ENCODE measurements at places on chromosomes 4 and X.
A peak's percentile ranks its signal among the peaks of the same experiment; 100 is the strongest.

DNA sequence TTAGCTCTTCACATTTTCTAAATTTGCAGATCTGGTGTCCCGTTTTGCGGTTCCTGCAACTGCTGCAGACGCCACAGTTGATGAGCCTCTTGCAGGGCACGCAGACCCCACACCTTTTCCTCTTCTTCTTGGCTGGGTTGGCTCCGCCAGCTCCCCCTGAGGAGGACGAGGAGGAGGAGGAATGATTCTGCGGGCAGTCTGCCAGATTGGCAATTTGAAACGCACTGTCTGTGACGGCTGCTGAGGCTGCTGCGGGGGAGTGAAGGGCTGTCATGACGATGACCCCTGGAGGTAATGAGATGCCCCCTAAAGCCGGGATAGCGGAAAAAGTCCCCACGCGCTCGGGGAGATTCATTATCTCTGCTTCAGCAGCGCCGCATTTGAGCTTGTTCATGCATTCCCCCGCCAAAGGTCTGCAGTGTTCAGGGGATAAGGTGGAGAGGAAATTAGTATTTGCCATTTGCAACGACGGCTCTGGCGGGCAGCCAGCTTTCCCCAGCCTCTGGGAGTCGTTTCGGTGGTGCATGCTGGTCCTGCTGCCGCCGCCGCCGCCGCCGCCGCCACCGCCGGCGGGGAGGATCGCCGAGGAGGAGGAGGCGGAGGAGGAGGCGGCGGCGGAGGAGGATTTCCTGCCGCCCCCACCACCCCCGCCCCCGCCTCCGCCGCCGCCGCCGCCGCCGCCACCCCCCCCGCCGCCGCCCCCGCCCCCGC lies 3.8 kb downstream of the CXXC4 start:
- peak; percentile 49 for DNase-seq

- DNase-seq, result no peak
These were observed 1157.4 kb downstream of the FAM133A start for GRCh38 chrX:94831364-94831763.

DNA sequence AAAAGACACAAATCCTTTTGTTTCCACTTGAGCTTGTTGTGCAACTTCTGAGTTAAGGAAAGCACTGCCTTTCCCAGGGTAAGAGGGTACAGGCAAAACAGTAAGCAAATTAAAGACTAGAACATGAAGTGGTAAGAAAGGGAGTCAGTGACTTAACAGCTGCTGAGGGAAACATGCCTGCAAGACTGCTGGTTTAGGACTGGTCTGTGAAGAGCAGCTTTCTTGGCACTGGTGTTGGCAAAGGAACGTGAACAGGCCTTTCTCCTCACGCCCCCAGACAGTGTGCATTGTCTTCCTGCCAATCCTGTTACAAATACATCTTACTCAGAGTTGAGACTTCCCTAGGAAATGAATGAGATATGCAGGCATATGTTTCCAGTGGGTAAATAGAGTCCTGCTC lies 2.6 kb downstream of the LHFPL1 start:
- no peak for DNase-seq

DNA sequence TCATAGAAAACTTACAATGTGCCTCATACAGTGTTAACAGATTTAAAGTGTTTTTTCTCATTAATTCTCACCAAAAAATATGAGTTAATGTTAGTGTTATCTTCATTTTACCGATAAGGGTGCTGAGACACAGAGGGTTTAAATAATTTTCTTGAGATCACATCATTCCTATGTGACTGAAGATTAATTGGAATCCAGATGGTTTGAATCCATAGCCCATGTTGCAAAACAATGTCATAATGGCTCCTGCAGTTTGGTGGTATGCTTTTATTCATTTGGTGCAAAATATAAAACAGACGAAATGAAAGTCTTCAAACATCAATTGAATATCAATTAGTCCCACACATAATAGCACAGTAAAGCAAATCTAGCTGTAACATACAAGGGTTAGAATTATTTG lies 512.2 kb downstream of the FSTL5 start:
- no peak for DNase-seq

- no peak for DNase-seq
These were observed 111.9 kb downstream of the GLRA3 start for GRCh38 chr4:174716986-174717770.

- no peak for DNase-seq
These were observed 307.8 kb upstream of the GIMD1 start for GRCh38 chr4:106676173-106676921.

- DNase-seq, result no peak
These were observed 527.4 kb downstream of the C4orf33 start for GRCh38 chr4:129623233-129623875.

- DNase-seq, result no peak
These were observed at the start of gene STAP1 for GRCh38 chr4:67558493-67558892. Gene STAP1, plus strand, starts transcription at chr4:67558727. Its CDS starts 83 bp downstream, at chr4:67558810.

DNA sequence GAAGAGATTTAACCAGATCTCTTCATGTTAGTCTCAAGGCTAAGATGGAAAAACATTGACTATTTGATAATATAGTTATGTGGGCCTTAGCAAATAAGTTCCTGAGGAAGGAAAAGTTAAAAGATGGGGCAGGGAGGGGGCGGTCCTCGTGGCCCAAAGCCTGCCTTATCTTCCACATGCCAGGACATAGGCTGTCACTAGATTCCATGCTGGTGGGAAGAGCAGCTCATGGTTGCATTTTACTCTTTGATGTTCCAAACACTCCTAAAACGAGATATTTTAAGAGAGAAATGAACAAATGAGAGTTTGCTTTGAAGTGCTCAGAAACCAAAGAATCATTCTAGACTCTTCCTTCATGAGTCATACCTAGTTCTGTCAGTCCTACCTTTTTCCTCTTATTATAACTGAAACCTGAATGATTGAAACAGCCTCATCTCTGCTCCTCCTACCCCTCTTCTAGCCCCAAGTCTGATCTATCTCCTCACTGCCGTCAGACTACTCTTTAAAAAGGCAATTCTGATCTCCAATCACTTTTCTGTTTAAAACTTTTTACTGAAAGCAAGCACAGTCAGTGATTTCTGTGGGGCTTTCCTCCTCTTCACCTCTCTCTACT lies 25.1 kb downstream of the RAB9B start:
- DNase-seq, result no peak

DNA sequence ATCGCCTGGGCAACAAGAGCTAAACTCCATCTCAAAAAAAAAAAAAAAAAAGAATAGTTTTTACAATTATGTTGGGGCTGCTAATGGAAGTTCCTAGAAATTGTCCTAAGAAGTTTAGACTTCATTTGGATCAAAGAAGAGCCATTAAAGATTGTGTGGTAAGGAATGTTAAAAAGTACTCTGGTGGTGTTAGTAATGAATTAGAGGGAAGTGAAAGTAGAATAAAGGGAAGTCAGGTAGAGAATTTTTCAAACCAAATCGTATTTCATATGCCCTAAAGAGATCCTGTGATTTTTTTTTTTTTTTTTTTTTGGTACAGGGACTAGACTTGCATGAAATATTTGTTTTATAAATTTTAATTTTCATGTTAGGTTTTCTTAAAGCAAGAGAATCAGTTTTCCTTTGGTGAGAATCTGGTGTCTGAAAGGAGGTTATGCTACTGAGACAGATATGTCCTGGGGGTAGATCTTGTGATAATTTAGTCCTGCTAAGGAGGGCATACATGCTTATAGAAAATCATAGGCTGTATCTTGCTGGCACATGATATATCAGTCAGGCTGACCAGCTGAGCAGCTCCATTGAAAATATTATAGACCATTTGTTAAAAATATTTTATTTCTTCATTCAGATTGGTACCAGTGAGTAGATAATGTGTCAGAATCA lies 10.7 kb downstream of the SEC24B start:
- no peak for DNase-seq

DNA sequence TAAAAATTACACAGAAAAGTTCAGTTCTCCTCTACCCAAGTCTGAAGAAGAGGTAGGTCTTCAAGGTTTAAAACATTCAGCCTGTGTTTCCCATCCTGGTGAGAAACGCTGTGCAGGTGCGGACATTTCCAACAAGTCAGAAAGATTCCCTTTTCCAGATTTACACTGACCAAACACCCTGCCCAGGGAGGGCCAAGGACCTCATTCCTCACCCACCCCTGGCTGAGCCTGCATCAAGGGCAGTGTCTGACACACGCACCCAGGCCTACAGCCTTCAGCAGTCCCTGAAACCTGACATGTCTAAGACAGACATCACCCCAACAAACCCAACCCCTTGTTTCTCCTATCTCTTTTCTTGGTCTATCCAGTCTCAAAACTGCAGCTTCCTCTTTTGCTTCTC lies 105.9 kb downstream of the APBB2 start:
- no peak for DNase-seq

DNA sequence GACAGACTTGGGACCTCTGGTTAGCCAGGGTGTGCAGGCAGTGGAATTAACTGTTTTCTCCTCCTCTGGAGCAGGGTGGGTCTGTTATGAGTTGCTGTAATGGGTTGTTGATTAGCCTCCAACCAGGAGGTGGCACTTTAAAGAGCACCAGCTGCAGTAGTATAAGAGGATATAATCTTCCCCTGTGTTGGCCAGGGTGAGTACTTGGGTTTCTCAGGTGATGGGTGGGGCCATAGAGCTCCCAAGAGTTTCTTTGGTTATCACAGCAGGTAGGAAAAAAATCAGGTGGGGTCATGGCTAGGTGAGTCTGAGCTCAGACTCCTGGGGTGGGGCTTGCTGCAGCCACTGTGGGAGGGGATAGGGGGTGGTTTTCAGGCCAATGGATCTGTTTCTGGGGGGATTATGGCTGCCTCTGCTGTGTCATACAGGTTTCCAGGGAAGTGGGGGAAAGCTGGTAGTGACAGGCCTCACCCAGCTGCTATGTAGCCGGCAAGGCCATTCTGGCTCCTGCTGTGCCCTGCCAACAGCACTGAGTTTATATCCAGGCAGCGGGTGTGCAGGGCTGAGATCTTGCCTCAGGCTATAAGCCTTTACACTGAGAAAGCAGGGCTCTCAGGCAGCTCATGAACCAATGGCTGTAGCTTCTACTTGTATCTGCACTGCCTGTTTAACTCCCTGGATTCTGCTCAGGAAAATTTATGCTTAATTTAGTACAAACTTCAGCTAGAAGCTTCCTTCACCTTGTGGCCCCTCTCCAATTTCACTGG lies 70.1 kb downstream of the CCNG2 start:
- DNase-seq, result no peak

- DNase-seq, result no peak
These were observed 33.3 kb upstream of the RBBP7 start for GRCh38 chrX:16903274-16904022.

DNA sequence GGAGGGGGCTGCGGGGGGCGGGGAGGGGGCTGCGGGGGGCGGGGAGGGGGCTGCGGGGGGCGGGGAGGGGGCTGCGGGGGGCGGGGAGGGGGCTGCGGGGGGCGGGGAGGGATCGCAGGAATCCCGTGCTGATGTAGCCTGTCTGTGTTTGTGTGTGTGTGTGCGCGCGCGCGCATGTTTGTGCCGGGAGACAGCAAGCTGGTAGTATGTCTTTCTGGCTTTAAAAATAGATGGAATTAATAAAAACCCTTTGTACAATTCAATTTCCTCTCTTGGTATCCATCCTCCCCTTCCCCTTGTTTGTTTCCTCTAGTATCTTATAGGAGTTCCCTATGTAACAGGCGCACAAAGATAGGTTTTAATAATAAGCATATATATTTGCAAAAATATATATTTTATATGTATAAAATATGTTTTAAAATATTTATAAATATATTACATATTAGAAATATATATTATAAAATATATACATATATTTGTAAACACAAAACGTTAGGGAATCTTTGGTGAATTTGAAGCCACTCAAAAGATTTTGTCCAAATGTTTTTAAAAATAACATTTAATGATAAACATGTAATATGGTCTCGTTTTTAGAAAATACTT lies 782 bp downstream of the ARHGAP24 start:
- no peak for DNase-seq

GRCh38 chr4:44522761-44523445 lies 74.3 kb upstream of the KCTD8 start:
- no peak for DNase-seq

DNA sequence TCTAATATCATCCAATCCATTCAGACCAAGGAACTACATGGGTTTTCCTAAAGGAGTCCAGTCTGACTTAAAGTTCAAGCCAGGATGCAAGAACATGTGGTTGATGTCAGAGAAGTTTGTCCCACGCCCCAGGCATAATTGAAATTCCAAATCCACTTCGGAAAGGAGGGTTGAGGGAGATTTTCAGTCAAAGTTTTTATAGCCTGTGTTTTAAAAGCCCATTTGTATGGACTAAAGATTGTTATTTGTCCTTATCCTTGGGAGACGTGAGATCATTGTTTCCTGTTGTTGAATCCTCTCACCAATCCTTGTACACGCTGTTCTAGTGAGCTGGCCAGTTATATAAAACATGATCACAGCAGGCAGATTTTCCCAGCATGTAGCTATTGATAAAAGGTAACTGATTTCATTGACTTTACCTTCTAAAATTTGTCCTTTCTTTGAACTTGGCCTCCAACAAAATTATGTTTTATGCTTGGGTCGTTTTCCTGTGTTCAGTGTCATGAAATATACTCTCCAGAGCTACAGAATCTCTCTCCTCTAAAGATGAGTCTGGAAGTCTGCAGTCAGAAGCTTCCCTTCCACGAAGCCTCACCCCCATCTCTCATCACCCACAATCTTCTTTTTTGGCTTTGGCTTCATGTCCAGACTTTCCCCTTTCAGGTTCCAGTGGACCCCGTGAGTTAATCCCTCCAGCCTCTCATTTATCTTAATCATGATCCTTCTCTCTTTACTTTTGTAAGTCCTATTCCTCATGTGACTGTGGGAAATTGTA lies 92.9 kb downstream of the ATP10D start:
- DNase-seq, result no peak

Measured in K562 (cell line).